ENCODE measurements at places on chromosomes 4 and X.

GRCh38 chr4:163164591-163164990, 2.1 kb downstream of the NAF1 start:
- no peak for DNase-seq

- peak; percentile 77 for DNase-seq
Observed at GRCh38 chr4:143356493-143356892, 19.8 kb downstream of the GAB1 start.

DNA sequence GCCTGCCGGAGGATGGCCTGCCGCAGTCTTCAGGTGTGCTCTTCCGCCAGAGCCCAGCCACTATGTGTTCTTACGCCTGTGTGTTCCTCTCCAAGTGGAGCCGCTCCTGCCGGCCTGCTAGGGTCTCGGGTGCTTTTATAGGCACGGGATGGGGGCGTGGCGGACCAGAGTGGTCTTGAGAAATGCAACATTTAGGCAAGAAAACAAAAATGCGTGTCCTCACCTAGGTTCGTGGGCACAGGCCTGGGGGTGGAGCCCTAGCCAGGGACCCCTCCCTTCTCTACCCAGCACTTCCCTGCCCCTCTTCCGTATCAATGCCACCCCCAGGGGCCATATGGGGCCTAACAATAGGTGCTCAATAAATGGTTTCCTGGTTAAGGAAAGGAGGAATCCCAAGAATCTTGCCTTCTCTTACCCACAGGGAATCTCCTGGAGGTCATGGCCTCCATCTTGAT, 34.4 kb upstream of the LRBA start:
- no peak for DNase-seq

- DNase-seq = no peak
Observed at GRCh38 chrX:138287205-138287877, 424.2 kb downstream of the FGF13 start.

DNA sequence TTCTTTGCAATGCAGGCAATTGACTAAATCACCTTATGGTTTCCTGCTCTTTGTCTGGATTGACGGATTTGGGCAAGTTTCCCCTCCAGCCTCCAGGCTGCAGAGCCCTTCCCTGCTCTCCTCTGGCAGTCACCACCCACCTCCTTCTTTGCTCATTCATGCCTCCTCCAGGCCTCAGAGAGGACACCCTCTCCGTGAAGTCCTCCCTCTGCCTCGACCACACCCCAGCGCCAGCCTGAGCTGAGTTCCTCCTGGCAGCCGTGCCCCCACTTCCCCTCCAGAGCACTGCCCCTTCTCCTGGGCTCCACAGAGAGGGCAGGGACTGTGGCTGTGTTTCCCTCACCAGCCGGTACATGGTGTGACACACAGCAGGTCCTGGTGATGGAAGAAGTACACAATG, 53.7 kb downstream of the DCTD start:
- DNase-seq = peak; percentile 23

- DNase-seq = no peak
Observed at GRCh38 chrX:18674417-18674787, 2.5 kb upstream of the RS1 start.

DNA sequence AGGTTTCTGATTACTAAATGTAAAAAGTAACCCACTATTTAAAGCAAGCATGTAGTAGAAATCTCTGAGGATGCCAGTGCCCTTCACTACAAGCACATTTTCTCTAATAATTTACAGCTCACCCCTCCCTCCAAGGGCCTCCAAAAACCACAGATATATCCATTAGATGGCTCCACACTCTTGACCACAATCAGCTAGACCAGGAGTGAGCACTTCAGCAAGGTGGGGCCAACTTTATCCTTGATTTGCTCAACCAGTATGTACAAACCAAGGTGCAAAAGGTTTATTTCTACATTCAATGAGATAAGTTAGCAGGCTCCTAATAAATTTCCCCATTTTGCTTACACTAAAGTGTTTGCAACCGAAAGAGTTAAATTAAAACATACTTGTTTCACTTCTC, 35.8 kb downstream of the RFC1 start:
- DNase-seq = no peak

DNA sequence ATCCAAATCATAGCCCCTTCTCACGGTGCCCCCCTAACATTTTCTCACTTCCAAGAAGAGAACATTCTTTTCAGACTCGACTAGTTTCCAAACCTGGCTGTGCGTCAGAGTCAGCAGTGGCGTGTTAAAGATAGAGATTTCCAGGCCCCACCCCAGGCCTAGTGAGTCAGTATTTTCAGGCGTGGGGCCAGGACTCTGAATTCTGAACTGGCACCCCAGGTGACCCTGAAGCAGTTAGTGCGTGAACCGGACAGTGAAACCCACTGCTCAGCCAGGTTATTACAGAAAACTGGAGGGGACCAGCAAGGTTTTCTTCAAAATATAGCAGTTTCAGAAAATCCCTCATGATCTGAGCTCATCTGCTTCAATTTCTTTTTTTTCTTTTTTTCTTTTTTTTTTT, 35.0 kb upstream of the BCOR start:
- no peak for DNase-seq

- no peak for DNase-seq
Observed at GRCh38 chrX:69051901-69052300, 113.4 kb downstream of the PJA1 start.

- no peak for DNase-seq
Observed at GRCh38 chr4:122996350-122996749, 74.0 kb upstream of the NUDT6 start.

DNA sequence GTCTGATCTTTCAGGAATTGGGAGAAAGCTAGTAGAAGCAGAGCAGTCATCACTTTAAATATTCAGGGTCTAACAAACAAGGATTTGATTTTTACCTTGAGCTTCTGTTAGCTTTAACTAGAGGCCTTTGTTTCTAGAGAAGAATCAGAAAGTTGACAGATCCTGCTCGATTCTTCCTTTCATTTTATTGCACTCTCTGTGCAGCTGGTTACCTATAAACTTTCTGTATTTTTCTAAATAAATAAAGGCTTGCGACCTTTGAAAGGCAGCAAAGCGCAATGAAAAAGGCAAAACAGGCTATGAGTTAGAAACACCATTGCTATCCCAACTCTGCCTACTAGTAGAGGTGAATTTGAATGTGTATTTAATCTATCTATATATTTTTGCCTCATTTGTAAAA, 101.4 kb upstream of the NPY2R start:
- no peak for DNase-seq

DNA sequence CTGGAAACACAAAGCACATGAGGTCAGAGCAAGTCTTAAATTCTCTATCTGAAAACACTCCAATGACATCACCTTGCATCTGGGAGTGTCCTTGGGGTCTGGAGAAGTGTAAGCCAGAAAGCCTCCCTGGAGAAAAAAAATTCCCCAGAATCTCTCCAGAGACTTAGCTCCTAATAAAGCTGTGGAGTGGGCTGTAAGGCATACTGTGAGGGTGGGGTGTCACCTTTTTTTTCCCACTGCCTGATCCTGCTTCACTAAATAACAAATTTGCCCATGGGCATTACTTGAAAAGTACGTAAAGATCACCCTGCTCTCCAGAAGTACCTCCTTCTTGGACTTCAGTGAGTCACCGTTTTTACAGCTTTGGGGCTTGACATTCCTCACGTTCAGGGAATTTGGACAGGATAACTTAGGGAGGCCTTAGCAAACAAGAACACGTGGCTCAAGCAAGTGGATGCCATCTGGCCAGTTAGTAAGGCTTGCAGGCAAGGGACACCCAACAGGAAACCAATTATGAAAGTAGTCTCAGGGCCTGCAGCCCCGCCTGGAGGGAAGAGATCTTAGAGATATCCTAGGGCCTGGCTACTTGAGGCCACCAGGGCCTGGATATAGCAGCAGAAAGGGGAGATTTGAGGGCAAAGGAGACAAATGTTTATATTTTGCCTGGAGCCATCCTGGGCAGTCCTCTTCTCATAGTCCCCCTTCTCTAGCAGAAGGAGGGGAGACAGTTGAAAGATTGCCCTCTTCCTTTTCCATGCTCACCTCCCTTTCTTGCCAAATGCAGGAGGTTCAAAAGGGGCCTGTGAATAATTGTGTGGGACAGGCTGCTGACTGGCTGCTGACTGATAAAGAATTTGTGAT, 60.1 kb upstream of the PLAC1 start:
- no peak for DNase-seq

- no peak for DNase-seq
Observed at GRCh38 chr4:153067376-153067775, 131.3 kb downstream of the FHDC1 start.

DNA sequence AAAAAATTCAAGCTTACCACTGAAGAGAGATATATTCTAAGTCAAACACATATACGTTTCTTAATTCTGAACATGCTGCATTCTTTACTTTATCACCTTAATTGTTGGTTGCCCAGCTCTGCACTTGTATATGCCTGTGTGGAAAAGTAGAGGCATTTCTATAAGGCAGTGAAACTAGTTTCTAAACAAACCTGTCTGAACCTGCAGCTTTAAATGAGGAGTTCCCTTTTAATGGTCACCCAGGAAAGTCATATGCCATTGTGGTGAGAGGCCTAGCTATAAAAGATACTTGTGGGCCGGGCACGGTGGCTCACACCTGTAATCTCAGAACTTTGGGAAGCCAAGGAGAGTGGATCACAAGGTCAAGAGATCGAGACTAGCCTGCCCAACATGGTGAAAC, 147.4 kb upstream of the RXFP1 start:
- DNase-seq = no peak

DNA sequence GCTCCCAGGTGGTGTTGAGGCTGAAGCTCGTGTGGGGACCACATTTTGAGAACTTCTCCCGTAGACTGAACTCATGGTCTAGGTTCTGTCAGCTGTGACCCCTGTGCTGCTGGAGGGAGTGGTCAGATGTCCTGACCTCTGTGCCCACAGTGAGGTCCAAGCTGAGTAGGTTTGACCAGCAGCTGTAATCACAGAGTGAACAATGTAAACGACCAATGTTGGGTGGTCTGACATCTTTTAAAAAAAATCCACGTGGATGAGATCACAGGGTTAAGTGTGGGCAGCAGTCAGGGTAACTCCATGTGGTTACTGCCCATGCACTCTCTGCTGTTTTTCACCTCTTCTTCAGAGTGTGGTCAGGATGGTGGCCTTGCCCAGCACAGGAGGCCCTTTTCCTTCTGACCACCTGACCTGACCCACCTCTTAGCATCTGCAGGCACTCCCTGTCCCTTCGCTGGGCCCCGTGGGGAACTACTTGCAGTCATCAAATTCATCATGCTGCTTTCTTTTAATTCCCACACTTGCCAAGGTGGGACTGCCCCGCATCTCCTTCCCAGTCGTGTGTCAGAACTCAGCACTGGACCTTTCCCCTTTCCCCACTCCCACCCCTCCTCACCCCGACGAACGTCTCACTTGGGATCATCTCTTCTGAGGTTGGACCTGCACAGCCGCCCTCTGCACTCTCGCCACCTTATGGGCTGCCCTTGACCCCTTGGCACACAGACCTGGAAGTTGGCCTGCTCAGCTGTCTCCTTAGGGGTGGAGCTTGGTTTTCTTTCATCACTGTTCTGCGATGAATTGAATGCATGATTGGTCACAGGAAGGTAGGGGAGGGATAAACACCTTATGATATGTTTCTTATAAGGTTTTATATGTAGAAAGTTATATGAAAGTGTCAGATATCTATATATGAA, 120.1 kb downstream of the PTTG2 start:
- DNase-seq = no peak

DNA sequence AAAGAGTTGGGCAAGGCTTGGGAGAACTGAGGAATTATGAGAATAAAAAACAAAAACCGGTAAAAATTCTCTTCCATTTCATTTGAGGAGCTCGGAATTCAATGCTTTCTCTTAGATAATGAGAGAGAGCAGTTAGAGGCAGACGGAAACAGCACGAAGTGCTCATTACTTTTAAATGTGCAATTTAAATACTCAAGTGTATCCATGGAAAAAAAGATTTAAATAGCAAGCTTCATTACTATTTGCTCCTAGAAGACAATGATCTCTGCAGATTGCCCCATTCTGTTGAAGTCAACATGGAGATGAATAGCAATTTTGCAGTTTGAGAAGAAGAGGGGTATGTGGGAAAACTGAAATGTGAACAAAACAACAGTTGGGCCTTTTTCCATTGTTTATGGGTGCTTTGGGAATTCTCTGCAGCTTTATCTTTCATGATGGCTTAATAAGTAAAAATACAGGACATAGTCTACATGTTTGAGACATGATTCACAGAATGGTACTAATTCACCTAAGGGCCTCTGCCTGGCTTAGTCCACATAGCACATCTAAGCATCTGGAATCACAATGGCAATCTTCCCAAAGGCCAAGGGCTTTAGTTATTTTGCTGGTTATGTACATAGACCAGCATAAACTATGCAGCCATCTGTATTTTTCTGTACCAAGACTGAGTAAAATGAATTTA, 512.7 kb upstream of the FAT1 start:
- no peak for DNase-seq

DNA sequence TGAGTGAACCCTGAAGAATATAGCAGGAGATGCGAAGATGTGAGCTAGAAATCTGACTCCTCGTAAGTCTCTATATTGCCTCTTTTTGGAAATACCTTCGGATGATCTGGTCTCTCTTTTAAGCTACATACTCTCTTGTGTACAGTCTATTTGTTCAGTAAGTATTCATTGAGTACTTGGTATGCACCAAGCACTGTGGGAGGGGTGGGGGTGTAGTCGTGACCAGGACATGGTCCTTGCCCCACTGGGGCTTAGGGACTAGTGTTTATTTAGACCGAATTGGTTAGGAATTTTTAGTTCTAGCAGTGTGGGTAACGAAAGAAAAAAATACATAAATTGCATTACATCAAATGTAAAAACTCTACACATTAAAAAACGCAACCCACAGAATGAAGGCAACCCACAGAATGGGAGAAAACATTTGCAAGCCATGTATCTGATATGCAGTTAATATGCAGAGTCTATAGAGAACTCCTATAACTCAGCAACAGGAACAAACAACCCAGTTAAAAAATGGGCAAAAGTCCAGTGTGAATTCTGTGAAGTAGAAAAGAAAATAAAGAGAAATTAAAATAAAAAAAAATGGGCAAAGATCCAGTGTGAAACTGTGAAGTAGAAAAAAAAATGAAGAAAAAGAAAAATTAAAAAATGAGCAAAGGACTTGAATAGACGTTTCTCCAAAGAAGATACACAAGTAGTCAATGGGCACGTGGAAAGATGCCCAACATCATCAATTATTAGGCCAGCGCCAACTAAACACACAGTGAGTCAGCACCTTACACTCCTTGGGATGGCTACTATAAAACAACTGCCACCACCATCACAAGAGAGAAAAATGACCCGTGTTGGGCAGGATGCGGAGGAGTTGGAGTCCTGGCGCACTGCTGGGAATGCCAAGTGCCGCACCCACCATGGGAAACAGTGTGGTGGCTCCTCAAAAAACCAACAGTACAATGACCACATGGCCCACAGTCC, 43.8 kb downstream of the RGS12 start:
- DNase-seq = no peak

GRCh38 chr4:123649645-123650391, 253.2 kb downstream of the SPRY1 start:
- DNase-seq = peak; percentile 83

- no peak for DNase-seq
Observed at GRCh38 chrX:71453056-71453455, 79.8 kb upstream of the OGT start.

DNA sequence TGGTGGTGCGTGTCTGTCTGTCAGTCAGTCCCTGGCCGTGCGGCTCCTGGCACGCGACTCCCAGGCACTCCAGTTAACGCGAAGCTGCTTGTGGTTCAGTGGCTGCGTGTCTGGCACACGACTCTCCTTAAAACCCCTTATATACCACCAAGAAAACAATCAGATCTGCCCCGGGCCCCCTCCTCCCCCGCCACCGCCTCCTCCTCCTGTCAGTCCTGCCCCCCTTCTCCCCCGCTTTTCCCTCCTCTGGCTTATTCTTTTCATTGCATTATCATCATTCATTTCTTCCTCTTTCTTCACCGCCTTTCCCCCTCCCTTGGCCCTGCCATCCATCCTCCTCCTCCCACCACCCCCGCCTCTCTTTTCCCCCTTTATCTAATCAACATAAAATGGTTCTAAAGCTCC, at the start of gene NEUROG2:
Gene NEUROG2 (minus strand): TSS at position 115 of the 405 bp plus-strand sequence. CDS start 705 bp downstream, outside the sequence.
- no peak for DNase-seq
